ENCODE measurements at places on chromosomes 16 and 17.

GRCh38 chr16:2825906-2826305 lies 4.2 kb upstream of the ZG16B start:
- no peak for DNase-seq

DNA sequence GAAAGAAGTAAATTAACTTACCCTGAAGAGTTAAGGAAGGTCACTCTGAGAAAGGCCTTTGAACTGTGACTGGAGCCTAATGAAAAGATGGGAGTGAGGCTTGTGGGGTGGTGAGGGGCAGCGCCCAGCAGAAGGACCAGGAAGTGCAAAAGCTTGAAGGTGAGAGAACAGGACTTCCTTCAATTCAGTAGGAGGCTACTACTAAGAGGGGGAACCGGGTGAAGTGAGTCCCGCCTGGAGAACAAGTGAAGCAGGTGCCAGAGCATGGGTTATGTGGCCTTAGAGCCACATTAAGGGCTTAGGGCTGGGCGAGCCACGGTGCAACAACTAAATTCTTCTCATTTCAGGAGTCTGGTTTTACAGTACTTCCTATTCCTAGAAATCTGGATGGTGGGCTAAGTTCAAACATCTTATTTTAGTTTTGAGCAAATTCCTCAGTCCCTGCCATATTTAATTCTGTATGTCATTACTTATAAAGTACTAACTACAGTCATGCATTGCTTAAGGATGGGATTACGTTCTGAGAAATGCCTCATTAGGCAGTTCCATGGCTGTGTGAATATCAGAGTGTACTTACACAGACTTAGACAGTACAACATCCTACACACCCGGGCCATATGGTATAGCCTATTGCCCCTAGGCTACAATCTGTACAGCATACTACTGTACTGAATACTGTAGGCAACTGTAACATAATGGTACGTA lies 5.1 kb downstream of the CFAP20 start:
- DNase-seq = peak; percentile 23

- DNase-seq = no peak
Observed at GRCh38 chr17:17679243-17679642, 2.0 kb upstream of the RAI1 start.

GRCh38 chr16:73711406-73712080 lies 585.1 kb upstream of the PSMD7 start:
- DNase-seq = no peak

GRCh38 chr17:71201639-71202038 lies 919.2 kb upstream of the SOX9 start:
- no peak for DNase-seq

DNA sequence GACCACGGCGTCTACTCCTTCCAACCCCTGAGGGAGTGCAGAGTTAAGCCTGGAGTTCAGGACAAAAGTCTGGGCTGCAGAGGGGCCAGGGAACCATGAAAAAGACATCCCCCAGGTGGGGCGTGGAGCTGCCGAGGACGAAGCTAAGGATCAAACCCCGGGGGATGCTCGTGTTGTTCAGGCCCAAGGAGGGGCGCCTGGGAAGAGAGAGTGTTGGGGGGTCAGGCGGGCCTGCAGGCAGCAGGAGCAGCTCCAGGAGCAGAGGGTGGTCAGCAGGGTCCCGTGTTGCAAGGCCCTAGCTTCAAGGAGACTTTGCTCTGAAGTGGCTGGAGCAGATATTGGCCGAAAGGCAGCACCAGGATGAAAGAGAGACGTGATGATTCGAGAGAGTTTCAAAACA lies 26.7 kb downstream of the NECAB2 start:
- no peak for DNase-seq

DNA sequence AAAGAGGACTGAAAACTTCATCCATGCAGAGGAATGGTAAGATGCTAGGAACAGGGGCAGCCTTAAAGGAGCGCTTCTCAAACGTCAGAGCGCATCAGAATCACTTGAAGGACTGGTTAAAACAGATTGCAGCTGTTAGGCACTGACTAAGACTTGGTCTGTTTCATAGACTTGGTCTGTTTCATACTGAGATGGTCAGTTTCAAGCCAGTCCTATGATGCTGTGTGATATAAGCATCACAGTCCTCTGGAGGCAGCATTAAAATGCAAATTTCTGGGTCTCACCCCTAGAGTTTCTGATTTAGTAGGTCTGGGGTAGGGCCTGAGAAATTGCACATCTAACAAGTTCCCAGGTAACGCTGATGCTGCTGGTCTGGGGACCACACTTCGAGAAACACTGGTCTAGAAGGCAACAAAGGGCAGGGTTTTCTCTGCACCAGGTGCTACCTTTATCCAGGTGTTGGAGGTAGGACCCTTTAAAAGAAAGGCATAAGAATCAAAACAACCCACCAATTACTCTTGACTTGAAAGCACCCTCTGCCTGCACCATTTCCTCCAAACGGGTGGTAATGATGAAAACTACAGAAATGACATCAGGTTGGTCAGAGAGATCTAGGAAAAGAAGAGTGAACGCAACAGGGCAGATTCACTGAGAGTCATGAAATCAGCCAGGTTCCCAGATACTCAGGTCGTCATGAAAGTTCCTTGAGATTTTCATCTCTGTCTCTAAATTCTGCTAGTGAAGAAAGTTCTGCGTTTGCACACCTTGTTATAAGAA lies 95.0 kb upstream of the RCVRN start:
- no peak for DNase-seq

- no peak for DNase-seq
Observed at GRCh38 chr16:54275956-54276355, 10.6 kb downstream of the IRX3 start.
